Naive B cell (primary cell): ENCODE measurements at places on chromosomes 11 and 22. TPM values are rescaled to one million over a fixed set of nuclear protein-coding genes. Genes with fewer than 3 reads are reported as not detected.

- H3K27me3 ChIP-seq, result no peaks in the 10 kb centered on the region
- no peak overlapping the region for H3K4me3 ChIP-seq
- no peak overlapping the region for H3K27ac ChIP-seq
- no peaks in the 10 kb centered on the region for H3K4me1 ChIP-seq
- peak; percentile 40 for DNase-seq
- H3K36me3 ChIP-seq, result no peaks in the 10 kb centered on the region
Measured at GRCh38 chr11:9972989-9973388, 309.1 kb downstream of the SWAP70 start.

DNA sequence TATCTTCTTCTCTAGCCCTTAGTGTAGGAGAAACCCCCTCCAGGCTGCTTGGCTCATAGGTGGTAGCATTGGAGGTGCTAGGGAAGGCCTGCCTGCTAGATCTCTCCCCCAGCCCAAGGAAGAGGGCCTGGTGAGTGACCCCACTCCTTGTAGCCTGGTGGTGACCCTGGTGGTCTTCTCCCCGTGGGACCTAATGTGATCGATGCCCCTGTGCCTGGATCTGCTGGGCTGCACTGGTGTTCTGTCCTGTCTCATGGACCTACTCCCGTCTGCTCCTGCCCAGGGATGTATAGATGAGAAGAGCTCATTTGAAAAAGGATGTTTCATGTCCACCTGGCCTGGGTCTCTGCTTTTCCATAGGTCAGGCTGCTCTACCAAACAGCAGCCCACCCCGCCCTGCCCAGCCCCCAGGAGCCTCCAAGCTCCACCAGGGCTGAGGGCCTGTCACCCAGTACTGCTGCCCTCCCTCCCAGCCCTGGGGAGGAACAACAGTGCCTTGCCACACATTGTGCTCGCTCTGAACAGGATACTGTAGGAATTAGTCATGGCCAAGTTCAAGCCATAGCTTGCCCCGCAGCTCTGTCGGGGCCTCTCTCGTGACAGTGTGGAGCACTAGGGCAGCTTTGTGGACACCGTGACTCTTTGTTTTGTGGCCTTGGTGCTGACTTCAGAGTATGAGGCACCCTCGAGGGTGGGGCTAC lies 19.7 kb downstream of the SLC37A2 start:
- H3K4me1 ChIP-seq, result no peaks in the 10 kb centered on the region
- no peaks in the 10 kb centered on the region for H3K27me3 ChIP-seq
- no peaks in the 10 kb centered on the region for H3K36me3 ChIP-seq
- no peak overlapping the region for H3K4me3 ChIP-seq

DNA sequence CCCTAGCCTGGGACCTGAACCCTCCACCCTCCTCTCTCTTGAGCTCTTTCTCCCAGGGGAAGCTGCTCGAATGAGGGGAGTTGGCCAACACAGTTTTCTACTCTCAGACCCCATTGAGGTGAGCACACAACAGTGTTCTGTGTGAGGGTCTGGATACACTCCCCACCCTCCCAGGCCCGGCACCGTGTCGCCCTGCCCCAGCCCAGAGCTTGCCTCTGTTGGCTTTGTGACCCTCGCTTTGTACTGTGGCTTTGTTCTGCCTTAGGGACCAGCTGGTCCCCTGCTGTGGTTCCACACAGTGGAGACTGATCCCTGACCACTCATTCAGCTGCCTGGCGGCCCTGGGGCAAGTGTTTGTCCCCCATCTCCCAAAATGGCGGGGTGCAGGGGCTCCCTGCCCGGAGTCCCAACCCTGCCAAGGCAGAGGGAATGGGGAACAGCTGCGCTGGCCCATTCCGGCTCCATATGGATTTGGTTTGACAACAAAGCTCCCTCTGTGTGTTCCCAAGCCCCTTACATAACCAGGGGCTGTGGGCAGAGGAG lies 8.3 kb downstream of the ST3GAL4 start:
- no peak for DNase-seq
- no peaks in the 10 kb centered on the region for H3K27me3 ChIP-seq
- H3K4me3 ChIP-seq, result no peak overlapping the region
- H3K36me3 ChIP-seq, result no peaks in the 10 kb centered on the region
- H3K4me1 ChIP-seq, result peaks cover 5% of the 10 kb centered on the region
- H3K27ac ChIP-seq, result no peak overlapping the region

The LRRC10B gene
- not detected for polyA plus RNA-seq

DNA sequence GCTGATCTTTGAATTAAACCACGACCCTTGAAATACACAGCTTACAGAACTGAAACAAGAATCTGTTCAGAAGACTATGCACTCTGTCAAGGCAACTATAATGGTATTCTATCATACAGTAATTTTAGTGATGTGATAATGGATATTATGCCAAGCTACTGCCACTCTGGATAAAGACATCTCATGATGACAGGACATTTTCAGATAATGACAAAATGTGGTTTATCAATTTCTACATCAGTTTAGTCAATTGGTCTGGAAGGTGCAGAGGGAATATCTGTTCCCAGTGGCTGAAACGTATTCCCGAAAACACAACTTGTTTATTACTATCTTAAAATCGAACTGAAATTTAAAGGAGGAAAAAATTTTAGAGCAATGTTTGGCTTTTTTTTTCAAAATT lies 1009.6 kb upstream of the CCDC90B start:
- no peak for DNase-seq
- H3K27ac ChIP-seq, result no peak overlapping the region

DNA sequence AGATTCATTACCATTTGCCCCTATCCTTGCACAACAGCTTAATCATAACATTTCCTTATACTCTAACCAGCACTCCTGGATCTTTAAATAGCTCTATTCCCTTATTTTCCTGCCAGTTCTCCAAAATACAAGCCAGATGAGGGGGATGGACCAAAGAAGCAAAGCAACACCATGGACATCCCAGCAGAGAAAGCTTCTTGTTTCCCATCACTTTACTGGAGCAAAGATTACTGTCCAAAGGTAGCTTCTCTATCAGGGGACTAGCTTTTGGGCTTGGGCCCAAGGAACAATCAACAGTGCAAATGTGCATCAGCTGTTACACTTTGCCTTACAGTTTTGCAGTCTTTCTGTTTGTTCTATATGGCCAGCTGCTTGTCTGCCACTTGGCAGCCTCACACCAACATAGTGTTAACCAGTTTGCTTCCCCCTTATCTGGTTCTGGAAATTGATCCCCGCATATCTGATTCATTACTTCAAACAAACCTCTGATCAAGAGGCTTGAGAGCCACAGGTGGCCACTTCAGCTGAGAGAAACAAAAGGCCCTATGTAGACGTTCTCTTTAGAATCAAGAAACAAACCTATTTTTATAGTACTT lies 814.3 kb downstream of the METTL15 start:
- no peaks in the 10 kb centered on the region for H3K4me1 ChIP-seq
- no peaks in the 10 kb centered on the region for H3K36me3 ChIP-seq
- no peak overlapping the region for H3K4me3 ChIP-seq
- no peak overlapping the region for H3K27ac ChIP-seq

GRCh38 chr22:47802421-47802820 lies 1040.0 kb downstream of the TBC1D22A start:
- no peak overlapping the region for H3K4me3 ChIP-seq
- no peak for DNase-seq
- H3K27ac ChIP-seq, result no peak overlapping the region
- peaks cover 10% of the 10 kb centered on the region for H3K36me3 ChIP-seq

DNA sequence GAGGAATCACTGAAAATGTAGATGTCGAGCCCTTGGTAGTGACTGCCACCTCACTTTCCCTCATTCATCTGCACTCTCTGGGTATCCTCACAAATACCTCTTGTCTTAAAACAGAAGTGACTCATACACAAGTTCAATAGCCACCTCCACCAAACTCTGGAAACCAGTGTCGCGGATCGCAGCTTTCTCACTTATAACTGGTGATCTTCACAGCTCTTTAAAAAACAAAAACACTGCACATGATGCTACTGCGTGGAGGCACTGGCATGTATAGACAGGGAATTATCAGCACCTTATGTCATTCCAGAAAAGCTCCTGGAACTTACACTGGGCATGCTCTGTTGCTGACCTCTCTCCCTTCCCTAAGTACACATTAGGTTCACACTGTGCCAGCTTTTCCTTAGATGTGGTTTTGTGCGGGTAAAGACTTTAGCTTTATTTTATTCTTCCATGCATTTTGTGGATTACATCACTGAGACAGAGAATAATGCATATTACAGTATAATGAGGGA lies 425.5 kb upstream of the CADM1 start:
- no peak for DNase-seq
- H3K27me3 ChIP-seq, result no peaks in the 10 kb centered on the region
- no peak overlapping the region for H3K27ac ChIP-seq
- H3K4me3 ChIP-seq, result no peak overlapping the region

DNA sequence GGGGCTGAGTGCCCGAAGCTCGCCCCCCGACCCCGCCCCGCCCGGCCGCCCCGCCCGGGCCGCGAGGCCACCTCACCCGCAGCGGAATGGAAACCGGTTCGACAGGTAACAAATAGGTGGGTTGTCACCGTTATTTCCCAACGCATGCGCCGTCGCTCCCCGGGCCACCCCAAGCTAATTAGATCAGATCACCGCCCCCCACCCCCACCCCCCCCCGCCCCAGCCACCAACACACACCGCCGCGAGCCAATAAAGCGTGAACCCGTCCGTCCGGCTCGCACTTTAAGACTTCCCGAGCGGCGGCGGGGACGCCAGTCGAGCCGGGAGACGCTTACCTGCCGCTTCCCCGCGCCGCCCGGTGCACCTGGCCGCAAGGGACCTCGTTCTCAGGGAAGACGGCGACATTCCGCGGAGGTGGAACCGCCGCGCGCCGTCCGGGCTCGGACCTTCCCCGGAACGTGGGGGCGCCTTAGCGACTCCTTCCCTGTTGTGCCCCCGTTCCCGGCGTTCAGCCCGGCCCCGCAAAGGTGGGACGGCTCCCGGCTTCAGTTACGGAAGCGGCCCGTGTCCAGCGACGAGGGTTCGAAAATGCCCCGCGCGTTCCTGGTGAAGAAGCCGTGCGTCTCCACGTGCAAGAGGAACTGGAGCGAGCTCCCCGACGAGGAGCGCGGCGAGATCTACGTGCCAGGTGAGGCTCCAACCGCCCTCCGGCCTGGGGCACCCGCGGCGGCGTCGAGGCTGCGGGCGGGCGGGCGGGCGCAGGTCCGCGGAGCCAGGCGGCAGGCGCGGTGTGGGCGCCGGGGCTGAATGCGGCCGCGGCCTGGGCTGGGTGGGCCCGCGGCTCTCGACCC lies at the start of gene OVOL1:
Gene OVOL1 (plus strand): TSS at position 278 of the 851 bp plus-strand sequence. CDS start 311 bp downstream, at position 589.
- H3K36me3 ChIP-seq, result no peaks in the 10 kb centered on the region
- H3K27ac ChIP-seq, result no peak within 1 kb of the TSS
- peak; percentile 29 for DNase-seq
- peaks cover 17% of the 10 kb centered on the region for H3K4me1 ChIP-seq
- peaks cover 22% of the 10 kb centered on the region for H3K27me3 ChIP-seq

DNA sequence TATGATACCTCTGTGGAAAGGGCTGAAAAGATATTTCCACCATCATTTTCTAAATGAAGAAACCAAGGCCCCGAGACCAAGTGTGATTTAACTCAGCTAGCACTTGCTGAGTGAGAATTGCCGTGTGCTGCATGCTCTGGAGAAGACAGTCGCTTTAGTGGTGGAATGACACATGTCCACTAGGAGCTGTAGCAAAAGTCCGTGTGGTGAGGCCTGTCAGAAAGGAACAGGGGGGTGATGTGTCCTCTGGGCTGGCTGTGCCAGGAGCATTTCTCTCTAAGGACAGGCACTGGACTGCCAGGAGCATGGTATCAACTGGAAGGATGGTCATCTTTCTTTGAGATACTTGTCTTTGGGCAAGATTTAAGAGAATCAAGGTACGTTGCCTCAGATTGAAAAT lies 72.8 kb downstream of the ATXN10 start:
- DNase-seq, result no peak
- no peaks in the 10 kb centered on the region for H3K27me3 ChIP-seq
- peak overlapping the region; percentile 11 for H3K27ac ChIP-seq
- no peak overlapping the region for H3K4me3 ChIP-seq
- H3K36me3 ChIP-seq, result peaks cover 52% of the 10 kb centered on the region

DNA sequence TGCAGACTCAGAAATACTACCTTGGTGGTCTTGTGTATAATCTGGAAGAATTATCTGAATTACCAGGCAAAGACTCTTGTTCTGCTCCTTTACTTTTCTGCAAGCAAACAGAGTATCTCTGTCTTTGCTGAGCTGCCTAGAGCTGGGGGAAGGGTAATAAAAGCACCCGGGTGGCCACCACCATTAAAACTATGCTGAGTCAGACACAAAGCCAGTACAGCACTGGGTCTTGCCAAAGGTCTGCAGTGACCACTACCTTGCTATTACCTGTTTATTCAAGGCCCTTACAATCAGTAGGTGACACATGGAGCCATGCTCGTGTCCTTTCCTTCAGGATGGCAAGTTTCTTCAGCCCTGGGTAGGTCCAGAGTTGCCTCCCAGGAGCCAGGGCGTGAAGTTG lies 420.6 kb upstream of the CNTN5 start:
- DNase-seq, result no peak
- no peaks in the 10 kb centered on the region for H3K36me3 ChIP-seq
- H3K4me1 ChIP-seq, result no peaks in the 10 kb centered on the region
- H3K27ac ChIP-seq, result no peak overlapping the region

- H3K27me3 ChIP-seq, result peaks cover 15% of the 10 kb centered on the region
- no peaks in the 10 kb centered on the region for H3K36me3 ChIP-seq
- no peak for DNase-seq
- H3K27ac ChIP-seq, result no peak overlapping the region
Measured at GRCh38 chr11:57134284-57134683, 47.5 kb upstream of the LRRC55 start.

DNA sequence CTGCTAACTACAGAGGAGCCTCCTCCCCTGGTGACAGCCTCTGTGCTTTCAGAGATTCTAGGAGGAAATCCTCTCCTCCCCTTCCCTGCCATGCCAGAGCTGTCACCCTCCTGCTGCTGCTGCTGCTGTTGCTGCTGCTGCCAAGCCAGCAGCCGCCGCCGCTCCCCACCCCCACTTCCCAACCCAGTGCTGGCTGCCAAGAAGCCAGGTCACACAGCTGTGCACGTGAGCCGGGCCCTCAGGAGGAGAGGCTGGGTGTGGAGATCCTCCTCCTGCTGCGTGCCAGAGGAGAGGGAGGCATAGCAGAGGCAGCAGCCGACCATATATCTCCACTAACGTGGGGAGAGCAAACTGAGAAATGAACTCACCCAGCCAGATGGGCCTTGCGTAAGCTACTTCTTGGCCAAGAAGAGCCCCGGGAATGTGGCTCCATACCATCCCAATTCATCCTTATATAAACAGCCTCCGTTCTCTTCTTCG lies 12.4 kb downstream of the CRY2 start:
- H3K27me3 ChIP-seq, result no peaks in the 10 kb centered on the region
- H3K27ac ChIP-seq, result no peak overlapping the region
- H3K4me3 ChIP-seq, result no peak overlapping the region
- H3K36me3 ChIP-seq, result peaks cover 17% of the 10 kb centered on the region
- DNase-seq, result no peak

- H3K27ac ChIP-seq, result no peak overlapping the region
- DNase-seq, result no peak
- H3K4me3 ChIP-seq, result no peak overlapping the region
- H3K4me1 ChIP-seq, result no peaks in the 10 kb centered on the region
Measured at GRCh38 chr22:33684087-33684486, 236.2 kb downstream of the LARGE1 start.

DNA sequence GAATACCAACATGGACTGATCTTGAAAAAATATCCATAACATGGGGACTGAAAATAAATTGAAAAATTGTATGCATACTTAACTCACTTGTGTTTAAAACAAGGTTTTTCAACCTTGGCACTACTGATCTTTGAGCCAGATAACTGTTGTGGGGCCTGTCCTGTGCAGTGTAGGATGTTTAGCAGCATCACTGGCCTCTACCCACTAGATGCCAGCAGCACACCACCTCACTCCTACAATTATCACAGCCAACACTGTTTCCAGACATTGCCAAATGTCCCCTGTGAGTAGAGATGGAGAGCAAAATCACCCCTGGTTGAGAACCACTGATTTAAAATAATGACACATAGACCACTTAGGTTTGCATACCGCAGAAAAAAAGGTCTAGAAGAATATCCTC lies 45.0 kb upstream of the SLC1A2 start:
- H3K4me3 ChIP-seq, result no peak overlapping the region
- DNase-seq, result no peak
- no peaks in the 10 kb centered on the region for H3K36me3 ChIP-seq
- no peaks in the 10 kb centered on the region for H3K4me1 ChIP-seq
- H3K27ac ChIP-seq, result no peak overlapping the region
